ENCODE measurements at places on chromosomes 12 and 14.

- DNase-seq, result peak; percentile 82
These were observed at the start of gene LRRC43 for GRCh38 chr12:122182887-122183587. TSS of gene LRRC43 (plus strand) at chr12:122183123. CDS start at chr12:122183145, 22 bp downstream.

- DNase-seq, result no peak
These were observed 8.6 kb downstream of the FNTB start for GRCh38 chr14:64995291-64995690.

GRCh38 chr12:92056290-92056689 is 89.4 kb downstream of the BTG1 start:
- no peak for DNase-seq

DNA sequence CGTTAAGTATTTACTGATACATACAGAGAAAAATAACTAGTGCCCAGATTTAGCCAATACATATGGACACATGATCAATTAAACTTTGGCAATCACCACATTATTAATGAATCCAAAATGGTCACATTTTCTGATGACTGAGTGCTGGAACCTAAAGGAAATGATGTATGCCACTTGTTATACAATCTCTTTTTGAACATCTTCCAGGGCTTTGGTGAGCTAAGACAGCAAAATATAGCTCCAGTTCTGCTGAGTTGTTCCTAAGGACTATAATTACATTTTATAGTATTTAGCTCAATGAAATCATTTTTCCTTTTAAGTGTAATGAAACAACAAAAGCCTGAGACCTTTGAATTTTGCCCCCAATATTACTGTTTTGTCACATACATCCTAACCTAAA is 329.1 kb upstream of the ATP2B1 start:
- DNase-seq, result no peak

DNA sequence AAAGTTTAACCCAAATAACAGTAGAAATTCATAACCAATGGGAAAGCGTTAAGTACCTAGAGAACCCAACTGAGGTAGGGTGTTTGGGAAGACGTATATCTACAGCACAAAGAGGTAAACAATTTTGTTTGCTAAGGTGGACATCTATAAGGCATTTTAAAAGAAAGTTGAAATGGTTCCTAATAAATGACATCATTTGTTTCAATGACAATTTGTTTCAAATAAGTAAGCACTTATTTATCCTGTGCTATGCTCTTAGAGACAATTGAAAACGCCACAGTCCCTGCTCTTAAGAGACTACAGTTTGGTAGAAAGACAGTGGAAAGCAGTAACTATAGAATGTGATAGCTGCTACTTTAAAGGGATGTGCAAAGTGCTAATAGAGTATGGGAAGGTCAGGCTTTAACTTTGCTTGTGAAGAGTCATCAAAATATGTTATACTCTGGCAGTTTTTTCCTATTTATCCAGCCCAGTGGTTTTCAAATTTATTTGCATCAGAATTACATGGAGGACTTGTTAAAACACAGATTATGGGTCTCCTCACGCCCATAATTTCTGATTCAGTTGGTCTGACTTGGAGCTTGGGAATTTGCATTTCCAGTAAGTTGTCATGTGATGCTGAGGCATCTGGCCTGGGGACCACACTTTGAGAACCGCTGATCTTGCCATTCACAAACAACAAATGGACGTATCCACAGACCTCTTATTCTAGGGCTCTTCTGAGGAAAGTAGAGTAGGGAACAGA is 19.6 kb upstream of the SMCO2 start:
- no peak for DNase-seq

GRCh38 chr12:13135371-13136178 is 32.1 kb upstream of the GSG1 start:
- DNase-seq, result peak; percentile 81

DNA sequence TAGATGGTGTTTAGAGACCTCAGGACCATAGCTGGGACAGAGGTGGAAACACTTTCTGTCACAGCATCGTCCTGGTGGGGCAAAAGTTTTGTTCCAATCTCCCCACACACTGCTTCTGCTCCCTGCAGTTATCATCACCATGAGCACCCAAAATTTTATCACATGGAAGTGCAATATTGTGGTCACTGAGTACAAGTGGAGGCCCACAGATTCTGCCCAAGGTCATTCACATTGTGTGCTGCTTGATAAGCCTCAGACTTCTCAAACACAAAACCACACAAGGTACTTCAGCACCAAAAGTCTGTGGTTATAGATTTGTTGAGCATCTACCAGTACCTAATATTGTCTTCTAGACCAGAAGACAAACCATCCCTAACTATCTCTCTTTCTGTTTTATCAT is 554 bp upstream of the KRT77 start:
- DNase-seq, result no peak

- no peak for DNase-seq
These were observed 130.1 kb upstream of the HIF1A start for GRCh38 chr14:61565181-61565580.

- no peak for DNase-seq
These were observed 31.1 kb downstream of the ATF7 start for GRCh38 chr12:53594897-53595615.

DNA sequence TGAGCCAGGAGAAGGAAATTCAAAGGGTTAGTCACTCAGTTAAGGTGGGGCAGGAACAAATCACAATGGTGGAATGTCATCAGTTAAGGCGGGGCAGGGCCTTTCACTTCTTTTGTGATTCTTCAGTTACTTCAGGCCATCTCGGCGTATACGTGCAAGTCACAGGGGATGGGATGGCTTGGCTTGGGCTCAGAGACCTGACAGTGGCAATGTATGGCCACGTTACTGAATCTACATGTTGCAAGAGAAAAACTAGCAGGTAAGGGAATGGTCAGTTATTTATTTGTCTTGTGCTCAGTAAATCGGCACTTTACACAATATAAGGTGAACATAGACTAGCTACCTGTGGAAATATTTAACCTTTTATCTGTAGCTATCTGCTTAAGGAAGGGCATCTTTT is 11.9 kb downstream of the SLCO1B3 start:
- DNase-seq, result no peak

- DNase-seq, result peak; percentile 59
These were observed 51.9 kb downstream of the TPCN1 start for GRCh38 chr12:113273053-113273725.

- DNase-seq, result peak; percentile 48
These were observed 89.5 kb upstream of the ANO2 start for GRCh38 chr12:6034596-6034995.

GRCh38 chr12:29589286-29589820 is 91.9 kb upstream of the OVCH1 start:
- no peak for DNase-seq

DNA sequence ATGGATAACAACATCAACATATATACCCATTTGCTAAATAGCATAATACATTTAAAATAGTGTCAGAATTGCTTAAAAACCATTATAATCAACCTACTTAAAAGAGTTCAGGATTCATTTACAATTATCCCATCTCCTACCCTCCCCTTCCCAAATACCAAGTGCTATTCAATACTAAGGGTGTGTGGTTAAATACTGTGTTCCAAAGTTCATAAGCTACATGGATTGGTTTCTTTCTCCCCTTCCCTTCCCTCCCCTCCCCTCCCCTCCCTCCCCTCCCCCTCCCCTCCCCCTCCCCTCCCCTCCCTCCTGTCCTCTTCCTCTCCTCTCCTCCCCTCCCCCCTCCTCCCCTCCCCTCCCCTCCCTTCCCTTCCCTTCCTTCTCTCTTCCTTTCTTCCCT is 97.0 kb upstream of the NPAS3 start:
- no peak for DNase-seq

- no peak for DNase-seq
These were observed 4.5 kb downstream of the ABCB9 start for GRCh38 chr12:122961531-122962329.

GRCh38 chr12:46886541-46887041 is 60.8 kb upstream of the SLC38A4 start:
- DNase-seq, result no peak

GRCh38 chr12:68375756-68376695 is 43.9 kb upstream of the MDM1 start:
- DNase-seq, result no peak

GRCh38 chr12:777550-778047 is 25.2 kb downstream of the WNK1 start:
- DNase-seq, result no peak

GRCh38 chr14:94423453-94424056 is 29.0 kb downstream of the SERPINA11 start:
- peak; percentile 79 for DNase-seq

DNA sequence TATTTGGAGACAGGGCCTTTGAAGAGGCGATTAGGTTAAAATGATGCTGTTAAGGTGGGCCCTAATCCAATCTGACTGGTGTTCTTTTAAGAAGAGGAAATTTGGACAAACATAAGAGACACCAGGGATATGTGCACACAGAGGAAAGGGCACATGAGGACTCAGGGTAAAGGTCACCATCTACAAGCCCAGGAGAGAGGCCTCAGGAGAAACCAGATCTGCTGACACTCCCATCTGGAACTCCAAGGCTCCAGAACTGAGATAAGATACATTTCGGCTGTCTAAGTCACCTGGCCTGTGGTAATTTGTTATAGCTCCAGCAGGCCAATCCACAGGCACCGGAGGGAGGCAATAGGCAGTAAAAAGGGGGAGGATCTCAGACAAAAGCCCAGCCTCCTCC is 48.6 kb downstream of the KICS2 start:
- DNase-seq, result no peak

DNA sequence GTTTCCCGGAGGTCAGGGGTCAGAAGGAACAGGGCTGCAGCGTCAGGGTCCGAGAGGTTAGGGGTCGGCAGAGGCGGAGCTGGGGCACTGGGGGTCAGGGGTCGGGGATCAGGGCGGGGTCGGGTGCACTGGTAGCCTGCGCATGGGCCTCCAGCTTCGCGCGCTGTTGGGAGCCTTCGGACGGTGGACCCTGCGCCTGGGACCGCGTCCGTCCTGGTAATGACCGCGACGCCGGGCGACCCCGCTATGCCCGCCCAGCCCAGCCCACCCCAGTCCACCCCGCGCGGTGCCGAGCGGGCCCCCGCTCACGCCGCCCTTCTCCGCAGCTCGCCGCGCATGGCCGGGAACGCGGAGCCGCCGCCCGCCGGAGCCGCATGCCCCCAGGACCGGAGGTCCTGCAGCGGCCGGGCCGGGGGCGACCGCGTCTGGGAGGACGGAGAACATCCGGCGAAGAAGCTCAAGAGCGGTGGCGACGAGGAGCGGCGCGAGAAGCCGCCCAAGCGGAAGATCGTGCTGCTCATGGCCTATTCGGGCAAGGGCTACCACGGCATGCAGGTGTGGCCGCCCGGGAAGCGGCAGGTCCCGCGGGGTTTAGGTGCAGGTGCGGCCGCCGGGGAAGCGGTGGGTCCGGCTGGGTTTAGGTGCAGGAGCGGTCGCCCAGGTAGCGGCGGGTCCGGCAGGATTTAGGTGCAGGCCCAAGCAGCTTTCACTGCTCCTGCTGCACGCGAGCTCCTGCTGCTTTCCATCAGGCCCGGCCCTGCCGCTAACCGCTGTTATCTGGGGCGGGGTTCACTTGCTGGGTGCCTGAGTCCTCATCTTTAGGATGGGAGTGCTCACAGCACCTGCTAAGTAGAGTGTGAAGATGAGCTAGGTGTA is 743 bp downstream of the PUS1 start:
- no peak for DNase-seq

GRCh38 chr14:68583548-68584280 is 209.2 kb downstream of the ZFP36L1 start:
- DNase-seq, result no peak

DNA sequence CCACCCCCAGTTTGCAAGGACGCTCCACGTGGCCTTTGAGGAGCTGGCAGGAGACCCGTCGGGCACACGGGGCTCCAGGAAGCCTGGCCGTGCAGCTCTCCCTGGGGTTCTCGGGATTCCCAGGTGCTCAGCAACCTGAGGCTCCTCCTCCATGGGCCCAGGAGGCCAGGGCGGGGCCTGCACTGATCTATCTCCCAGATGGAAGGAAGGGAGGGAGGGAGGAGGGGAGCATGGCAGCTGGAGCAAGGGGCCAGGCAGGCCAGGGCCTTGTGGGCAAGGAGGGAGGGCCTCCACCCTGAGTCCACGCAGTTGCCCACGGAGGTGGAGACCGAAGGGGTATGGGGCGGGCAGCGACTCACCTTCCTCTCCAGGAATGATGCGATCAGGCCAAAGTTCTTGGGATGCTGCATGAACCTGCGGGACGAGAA is 127.3 kb downstream of the RFLNA start:
- no peak for DNase-seq

Data from aorta (tissue), 5 donors.